ENCODE measurements at places on chromosomes 2 and 18. TPM values are rescaled to one million over a fixed set of nuclear protein-coding genes. Genes with fewer than 3 reads are reported as not detected.

Gene YES1
- 22.8 TPM for total RNA-seq

Gene SNORC
- 1.2 TPM for total RNA-seq

Gene EPB41L3
- total RNA-seq = 34.8 TPM

Gene SCRN3
- total RNA-seq = 27.8 TPM

GRCh38 chr2:97664636-97664970 is 759 bp upstream of the ACTR1B start:
- no peak for DNase-seq

- no peak for DNase-seq
Measured at GRCh38 chr2:128359841-128360240, 41.2 kb upstream of the HS6ST1 start.

GRCh38 chr2:141015341-141016047 is 1115.3 kb downstream of the LRP1B start:
- peak; percentile 28 for DNase-seq

DNA sequence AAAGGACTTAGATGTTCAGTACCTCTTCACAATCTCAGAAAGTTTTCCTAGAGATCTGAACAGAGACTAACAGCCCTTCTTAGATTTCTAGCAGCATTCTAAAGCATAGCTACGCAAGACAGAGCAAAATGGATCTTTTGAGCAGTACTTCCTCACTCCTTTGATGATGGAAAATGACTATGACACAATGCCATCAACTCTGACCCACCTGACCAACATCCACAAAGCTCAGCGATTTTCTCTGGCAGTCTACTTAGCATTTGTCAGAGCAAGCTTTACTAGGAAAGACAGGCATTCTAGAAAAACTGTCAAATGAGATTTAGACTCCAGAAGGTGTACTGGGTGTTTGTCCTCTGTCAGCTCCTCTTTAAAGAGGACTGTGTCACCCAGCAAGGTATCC is 180.9 kb upstream of the ACVR2A start:
- DNase-seq = no peak
